NB4 (cell line): ENCODE measurements at places on chromosomes 13 and 19.

GRCh38 chr19:31314849-31315629 lies 34.2 kb downstream of the TSHZ3 start:
- DNase-seq, result no peak

- DNase-seq, result no peak
These were observed 36.0 kb downstream of the CYP4F22 start for GRCh38 chr19:15544283-15544682.

- peak; percentile 45 for DNase-seq
These were observed 185.4 kb downstream of the KDM4B start for GRCh38 chr19:5154129-5154798.

- no peak for DNase-seq
These were observed 81.7 kb downstream of the KLF12 start for GRCh38 chr13:74052402-74052928.

DNA sequence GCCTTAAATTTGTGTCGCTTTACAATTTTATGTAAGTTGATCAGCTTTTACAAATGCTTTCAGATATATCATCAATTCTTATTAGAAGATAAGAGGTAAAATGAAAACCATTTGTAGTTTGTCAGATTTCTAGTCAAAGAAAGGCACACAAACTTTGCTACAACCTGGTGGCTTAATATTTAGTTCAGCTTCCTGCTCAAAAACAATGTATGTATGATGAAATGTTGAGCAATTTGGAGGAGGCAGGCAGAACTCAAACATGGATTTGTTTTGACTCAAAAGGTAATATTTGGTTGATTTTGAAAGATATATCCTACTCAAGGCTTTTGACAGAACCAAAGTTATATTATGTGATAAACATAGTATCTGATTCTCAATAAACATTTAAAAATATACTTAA lies 24.2 kb downstream of the NEK5 start:
- peak; percentile 77 for DNase-seq

GRCh38 chr13:40155201-40155600 lies 499.7 kb downstream of the COG6 start:
- DNase-seq, result no peak

- peak; percentile 60 for DNase-seq
These were observed 89.4 kb upstream of the RAP2A start for GRCh38 chr13:97344265-97345175.

- no peak for DNase-seq
These were observed 13.7 kb downstream of the PPFIA3 start for GRCh38 chr19:49132974-49133609.

DNA sequence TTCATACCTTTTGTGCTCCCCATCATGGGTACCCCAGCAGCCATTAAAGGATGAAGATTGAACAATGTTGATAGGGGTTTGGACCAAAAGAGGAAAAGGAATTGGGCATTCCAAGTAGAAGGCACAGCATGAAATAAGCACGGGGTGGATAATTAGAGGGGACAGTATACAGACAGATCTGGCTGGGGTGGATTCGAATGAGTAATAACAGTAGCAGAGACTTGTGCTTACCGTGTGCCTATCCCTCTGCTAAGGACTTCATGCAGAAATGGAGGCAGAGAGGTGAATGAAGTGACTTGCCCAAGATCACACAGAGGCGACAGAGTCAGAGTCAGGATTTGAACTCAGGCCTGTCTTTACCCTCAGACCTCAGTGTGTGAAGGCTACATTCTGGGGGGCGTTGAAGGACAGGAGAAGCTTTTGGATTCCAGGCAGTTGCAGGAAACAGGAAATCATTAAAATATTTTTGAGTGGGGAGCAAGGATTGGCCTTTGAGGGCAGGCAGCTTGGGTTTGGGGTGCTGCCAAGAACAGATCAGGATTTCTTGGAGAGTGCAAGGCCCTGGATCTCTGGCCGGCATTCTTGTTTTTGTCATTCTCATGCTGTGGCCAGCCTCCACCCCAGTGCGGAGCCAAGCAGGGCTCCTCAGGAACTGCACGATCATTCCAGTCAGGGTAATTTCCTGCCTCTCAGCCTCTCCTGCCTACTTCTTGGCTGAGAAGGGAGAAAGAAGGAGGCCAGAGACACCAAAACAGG lies 18.7 kb downstream of the PAF1 start:
- DNase-seq, result no peak

- DNase-seq, result peak; percentile 90
These were observed 10.2 kb downstream of the DHRS12 start for GRCh38 chr13:51793570-51794271.

DNA sequence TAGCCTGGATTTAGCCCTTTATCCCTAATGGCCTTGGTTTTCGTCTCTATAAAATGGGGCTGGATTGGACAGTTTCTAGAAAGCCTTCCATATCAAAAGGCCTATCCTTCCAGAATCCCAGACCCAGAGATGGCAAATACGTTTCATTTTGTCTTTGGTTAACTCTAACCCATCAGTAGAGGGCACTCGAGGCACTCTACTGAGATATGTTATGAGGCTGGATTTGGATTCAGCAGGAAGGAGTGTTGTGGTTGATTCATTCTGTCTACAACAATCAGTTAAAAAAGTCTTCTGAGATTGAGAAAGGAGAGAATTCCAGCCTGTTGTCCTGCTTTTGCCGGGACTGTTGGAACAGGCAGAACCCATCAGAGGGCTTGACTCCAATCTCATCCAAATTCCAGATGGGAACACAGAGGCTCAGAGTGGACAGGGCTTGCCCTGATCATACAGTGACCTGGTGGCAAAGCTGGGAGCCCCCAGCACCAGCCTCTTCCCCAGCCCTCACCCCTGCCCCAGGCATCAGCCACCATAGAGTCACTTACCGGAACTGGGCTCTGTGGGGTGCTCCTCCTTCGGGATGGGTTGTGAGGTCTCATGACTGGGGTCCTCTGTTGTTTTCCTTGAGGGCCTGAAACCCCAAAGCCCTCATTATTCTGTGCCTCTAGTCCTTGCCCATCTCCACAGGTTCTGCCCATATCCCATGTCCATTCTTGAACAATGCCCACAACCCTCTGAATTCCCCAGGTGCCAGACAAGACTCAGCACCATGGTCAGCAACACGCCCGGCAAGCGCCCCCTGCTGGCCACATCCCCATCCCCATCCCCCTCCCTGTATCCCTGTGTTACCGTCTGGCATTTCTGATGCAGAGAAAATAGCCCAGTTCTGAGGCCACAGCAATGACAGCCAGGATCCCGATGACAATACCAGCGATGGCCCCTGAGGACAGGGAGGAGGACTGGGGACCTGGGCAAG lies 12.3 kb upstream of the ZNF180 start:
- DNase-seq, result peak; percentile 53

DNA sequence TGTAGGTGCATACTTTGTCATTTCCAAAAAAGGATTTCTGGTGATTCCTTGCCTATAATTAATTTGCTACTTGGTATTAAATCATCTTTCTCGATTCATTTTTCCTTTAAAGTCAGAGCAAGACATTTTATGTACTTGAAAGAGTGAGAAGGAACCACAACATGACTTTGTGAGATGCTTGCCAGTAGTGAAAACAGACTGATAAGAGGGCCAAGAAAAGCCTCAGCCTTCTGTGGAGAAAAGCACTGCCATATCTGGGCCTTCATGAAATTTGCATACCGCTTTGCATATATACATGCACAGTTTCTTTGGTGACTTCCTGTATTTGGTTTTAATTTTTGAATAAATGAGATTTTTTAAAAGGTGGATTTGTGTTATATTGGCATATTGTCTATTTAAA lies 128.4 kb downstream of the CDK8 start:
- DNase-seq, result no peak

DNA sequence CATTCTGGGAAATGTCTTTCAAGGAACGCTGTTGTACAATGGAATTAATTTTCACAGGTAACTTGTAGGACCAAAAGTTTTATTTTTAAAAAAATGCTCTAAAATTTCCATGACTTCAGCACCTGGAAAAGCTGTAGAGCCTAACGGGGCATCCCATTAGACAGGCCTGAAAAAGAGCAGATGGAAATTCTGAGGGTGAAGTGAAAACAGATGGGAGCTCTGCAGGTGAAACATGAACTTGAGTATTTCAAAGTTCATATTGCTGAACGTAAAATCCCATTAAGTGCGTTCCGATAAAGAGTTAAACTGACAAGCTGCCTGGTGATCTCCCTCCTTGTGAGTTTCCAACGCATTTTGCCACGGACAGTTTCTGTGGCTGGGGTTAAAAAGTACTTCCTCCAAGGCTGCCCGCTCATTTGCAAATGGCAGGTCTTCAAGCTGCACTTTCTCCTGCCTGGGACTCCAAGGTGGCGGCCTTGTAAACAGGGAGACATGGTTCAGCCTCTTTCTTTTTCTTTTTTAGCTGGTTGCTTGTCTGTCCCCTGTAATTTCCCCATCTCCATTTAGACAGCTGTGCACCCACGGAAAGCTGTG lies 450.4 kb downstream of the FGF9 start:
- no peak for DNase-seq
